ENCODE measurements at places on chromosomes 7 and 10.

DNA sequence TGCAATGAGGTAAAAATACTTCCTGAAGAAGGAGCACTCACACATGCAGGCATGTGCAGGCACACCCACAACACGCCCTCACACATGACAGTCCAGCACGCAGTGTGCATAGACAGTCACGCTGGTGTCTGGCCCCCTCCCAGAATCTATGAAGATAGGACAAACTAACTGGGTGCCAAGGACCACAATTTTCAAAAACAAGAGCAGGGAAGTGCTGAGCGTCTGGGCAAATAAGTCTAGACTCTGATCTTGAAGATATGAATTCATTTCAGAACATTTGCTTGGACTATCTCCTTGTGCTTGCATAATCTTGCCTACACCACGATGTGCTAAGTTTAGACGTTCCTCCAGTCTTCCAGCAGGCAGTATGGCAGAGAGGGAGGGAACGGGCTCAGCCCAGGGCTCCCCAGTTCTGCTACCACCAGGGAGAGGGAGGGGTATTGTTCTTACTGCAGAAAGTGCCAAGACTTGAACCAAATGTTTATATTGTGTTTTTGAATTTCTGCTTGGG is 276.5 kb upstream of the KLF6 start:
- DNase-seq = no peak

GRCh38 chr10:120963594-120964220 is 112.5 kb downstream of the WDR11 start:
- DNase-seq = no peak

DNA sequence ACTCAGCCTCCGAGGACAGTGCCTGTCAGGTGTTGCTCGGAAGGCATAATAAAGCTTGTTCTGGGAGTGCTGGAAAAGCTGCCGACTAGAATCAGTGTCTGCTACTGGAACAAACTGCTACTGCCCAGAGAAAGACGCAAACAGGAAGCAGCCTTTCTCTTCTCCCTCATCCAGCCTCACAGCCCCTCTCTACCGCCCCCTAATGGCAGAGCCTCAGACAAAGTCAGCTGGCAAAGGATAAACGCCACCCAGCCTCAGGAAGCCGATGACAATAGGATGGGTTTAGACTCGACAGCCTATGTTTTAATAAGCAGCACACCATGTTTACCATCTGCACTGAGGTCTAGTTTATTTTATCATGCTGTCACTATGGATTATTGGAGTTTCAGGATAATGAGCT is 169.5 kb upstream of the LYZL1 start:
- no peak for DNase-seq

DNA sequence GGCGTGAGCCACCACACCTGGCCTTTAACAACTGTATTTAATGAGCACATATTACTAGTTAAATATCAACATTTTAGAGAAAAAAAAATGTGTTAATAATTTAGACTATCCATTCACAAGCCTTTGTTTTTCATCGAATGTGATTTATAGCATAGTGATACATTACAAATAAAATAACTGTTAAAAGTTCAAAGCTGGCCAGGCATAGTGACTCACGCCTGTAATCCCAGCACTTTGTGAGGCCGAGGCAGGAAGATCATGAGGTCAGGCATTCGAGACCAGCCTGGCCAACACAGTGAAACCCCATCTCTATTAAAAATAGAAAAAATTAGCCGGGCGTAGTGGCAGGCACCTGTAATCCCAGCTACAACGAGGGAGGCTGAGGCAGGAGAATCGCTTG is 72.7 kb downstream of the HACD1 start:
- no peak for DNase-seq

Measured in stimulated activated CD4-positive, alpha-beta T cell treated with anti-CD3 and anti-CD28 coated beads, TNF-alpha, amount 100 ng/mL, for 1 hour (primary cell).